Activated CD4-positive, alpha-beta T cell treated with anti-CD3 and anti-CD28 coated beads, Interleukin-2, amount 50 U/mL, for 48 hours (primary cell): ENCODE measurements at places on chromosomes 16 and 17.

GRCh38 chr17:3890082-3890877, 2.6 kb downstream of the CAMKK1 start:
- peak; percentile 22 for DNase-seq

GRCh38 chr16:48295488-48296281, 48.3 kb upstream of the ABCC11 start:
- DNase-seq: no peak

DNA sequence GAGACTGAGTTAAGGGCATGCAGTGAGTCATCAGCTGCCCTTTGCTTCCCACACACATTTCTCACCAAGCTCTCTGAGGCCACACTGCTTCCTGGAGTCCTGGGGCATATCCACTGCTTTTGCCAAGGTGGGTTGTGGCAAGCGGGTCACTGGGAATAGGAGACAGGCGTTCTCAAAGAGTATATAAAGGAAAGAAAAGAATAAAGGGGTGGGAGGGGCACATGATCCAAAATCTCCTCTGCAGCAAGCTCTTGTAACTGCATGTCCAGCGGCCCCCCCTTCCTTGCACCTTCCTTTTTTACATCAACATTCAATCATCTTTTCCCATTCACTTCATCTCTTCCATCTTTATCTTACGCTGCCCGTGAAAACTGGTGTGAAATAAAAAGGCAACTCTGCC, 259.1 kb upstream of the RPL38 start:
- no peak for DNase-seq

GRCh38 chr17:79949656-79950209, 85.9 kb downstream of the TBC1D16 start:
- DNase-seq: no peak

- no peak for DNase-seq
Observed at GRCh38 chr16:1163567-1164055, 10.7 kb downstream of the CACNA1H start.

DNA sequence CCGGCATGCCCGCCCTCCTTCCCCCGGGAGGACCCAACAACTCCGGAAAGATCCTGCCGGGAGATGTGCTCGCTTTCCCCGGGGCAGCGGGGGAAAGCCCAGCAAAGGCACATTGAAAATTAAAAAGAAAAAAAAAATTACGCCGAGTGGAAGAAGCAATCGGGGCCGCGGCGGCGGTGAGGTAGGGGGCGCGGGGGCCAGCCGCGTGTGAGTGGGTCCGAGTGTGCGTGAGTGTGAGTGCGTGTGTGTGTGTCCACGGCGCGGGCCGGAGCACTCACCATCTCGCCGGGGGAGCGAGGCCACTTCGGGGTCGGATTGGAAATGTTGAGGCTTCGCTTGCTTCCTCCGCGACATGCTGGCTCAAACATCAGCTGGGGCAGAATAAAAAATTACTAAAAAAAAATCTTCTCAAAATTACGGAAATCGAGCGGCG, at the start of gene SALL1:
Gene SALL1 (minus strand): TSS at position 383 of the 433 bp plus-strand sequence. CDS start 29 bp downstream, at position 354.
- DNase-seq: no peak

DNA sequence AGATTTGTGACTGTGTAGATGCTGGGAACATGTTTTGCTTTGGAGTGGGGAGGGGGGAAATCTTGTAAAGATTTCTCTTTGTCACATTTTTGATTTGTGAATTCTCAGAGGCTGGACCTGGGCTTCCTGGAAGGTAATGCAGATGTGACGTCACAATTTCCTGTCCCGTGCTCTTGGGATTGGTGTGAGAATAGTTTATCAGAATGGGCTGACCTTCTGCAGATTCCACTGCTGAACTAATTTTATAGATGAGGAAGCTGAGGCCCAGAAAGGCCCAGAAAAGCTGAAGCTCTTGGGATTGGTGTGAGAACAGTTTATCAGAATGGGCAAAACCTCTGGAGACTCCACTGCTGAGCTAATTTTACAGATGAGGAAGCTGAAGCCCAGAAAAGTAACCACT, 34.0 kb downstream of the HS3ST3B1 start:
- DNase-seq: no peak

GRCh38 chr16:86294535-86295196, 215.7 kb upstream of the FOXF1 start:
- no peak for DNase-seq

DNA sequence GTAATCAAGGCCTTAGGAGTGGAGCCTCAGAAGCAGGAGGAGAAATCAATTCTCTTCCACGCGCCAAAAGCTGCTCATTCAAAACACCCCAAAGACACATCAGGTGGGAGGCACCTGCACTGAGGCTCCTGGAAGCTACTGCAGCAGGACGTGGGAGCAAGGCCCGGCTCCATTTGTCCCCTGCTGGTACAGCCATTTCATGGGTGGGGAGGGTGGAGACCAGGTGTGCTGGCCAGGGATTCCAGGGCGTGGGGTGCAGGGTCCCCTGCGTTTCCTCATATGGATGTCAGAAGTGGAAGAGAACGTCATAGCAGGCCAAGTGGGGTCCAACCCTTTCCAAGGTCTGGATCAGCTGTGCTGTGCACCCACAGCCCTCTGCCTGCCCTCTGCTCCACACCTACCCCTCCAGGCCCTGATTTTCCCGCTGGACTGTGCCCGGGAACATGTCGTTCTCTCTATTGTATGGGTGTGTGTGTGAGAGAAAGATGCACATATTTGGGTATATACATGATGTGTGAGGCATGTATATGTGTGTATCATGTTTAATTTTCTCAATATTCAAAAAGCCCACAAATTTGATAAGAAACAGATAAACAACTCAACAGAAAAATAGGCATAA, 39.2 kb upstream of the CBX4 start:
- DNase-seq: no peak

DNA sequence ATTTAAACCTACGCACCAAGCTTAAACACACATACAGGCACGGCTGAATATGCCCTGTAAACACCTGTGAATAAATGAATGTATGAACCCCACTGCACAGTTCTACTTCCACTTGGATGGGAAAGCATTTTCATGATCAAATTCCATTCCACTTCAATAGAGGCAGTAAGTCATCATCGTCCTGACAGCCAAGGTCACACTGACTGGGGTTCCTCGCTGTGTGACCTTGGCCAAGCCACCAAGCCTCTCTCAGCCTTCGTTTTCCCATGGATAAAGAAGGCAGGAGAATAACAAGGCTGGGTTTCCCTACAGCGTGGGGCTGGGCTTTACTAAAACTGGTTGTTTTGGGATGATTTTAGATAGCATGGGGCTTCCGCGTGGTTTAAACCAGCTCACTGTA, 82.8 kb downstream of the TBC1D16 start:
- DNase-seq: no peak

DNA sequence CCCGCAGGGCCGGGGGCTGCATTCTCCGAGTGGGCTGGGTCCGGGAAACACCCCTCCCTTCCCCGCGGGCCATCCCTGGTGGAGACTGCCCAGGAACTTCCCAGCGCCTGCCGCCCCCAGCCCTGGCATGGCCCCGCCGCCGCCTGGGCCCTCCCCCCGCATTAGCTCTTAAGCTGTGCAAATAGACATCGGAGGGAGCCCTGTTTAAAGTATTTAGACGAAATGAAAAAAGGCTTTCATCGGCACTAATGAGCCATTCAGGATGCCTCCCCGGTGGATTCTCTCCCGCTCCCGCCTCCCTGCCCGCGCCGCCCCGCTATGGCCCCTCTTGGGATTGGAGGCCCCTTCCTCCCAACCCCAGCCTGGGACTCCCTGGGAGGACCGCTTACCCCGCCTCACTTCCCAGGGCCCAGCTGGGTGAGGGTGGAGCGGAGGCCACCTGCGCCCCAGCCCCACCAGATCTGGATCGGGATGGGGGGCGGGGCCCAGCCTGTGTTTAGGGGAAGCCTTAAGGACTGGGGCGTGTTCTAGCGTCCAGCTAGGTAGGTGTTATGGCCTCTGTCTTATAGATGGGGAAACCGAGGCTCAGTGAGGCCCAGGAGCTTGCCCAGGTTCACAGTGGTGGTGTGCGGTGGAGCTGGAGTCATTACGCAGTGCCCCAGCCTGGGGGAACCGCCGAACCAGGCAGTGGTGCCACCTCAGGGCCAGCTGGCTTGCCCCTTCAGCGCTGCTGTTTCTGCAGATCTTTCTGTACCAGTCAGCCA, 19.7 kb downstream of the SEZ6 start:
- no peak for DNase-seq

- DNase-seq: no peak
Observed at GRCh38 chr17:81865358-81865732, 5.0 kb upstream of the P4HB start.

GRCh38 chr17:18850679-18851078, 7.3 kb upstream of the PRPSAP2 start:
- no peak for DNase-seq

- no peak for DNase-seq
Observed at GRCh38 chr17:2705263-2705662, 6.3 kb downstream of the CLUH start.

DNA sequence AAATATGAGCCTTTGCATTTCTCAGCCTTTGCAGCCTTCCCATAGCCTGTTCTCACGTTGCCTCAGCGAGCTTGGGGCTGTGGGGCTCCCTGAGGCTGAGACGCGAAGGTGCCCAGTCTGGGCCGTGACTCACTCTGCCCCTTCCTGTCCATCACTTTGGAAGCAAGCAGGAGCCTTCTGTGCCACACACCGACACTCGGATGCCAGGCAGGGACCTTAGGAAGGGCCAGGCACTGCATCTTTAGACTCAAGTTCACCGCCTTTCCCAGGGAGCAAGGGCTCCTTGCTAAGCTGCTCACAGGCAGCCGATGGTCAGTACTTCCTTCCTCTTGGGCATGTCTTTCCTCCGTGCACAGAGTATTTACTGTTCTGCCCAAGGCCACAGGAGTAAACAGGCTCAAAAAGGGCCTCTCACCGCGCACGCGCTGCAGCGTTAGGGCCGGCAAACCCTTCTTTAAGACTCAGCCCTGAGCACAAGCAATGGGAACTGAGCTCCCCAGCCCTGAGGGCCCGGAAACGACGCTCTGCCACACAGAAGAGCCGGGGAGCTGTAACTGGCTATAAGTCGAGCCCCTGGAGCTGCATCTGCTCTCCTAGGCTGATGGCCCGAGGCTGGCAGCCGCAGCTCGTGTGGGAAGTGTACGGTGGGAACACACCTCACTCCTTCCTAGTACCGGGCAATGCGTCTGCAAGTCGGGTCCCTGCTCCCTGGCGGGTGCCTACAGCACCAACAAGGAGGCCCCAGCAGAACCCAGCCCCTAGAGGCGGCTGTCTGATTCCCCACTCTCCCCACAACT, 7.2 kb downstream of the TIMM22 start:
- DNase-seq: no peak

- no peak for DNase-seq
Observed at GRCh38 chr17:67575325-67575724, 142.4 kb upstream of the NOL11 start.

DNA sequence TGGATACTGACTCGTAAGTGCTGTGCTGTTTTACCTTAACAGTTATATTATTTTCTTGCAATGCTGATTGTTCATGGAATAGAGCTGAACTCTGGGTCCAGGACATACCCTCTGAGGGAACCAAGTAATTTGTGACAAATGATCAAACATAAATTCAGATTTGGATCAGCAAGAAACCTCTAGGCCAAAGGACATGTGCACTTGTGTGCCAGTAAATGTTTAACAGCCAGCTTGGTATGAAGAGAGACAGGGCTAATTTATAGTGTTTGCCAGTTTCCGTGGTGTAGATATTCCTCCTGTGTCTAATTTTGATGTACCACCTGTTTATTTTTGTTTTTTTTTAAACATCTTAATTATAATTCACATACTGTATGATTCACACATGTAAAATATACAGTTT, 30.8 kb upstream of the MRC2 start:
- DNase-seq: no peak

DNA sequence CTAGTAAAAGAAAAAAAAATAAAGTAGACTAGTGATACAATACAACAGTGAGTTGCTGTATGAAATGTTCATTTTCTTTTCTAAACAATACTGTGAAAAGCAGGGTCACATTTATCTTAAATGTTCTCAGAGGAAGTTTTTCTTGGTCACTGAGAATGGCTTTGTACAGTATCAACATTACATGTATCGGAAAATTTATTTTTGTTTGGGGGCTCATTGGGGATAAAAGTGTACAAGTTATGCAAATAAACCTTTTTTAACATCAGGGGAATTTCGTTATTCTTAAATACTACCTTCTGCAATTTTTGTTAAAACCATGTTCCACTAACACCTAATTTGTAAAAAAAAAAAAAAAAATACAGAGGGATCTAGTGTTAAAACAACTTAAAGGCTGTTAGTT, 8.7 kb upstream of the ZNF594 start:
- DNase-seq: no peak

GRCh38 chr17:48814504-48814903, 2.5 kb downstream of the TTLL6 start:
- peak; percentile 72 for DNase-seq

DNA sequence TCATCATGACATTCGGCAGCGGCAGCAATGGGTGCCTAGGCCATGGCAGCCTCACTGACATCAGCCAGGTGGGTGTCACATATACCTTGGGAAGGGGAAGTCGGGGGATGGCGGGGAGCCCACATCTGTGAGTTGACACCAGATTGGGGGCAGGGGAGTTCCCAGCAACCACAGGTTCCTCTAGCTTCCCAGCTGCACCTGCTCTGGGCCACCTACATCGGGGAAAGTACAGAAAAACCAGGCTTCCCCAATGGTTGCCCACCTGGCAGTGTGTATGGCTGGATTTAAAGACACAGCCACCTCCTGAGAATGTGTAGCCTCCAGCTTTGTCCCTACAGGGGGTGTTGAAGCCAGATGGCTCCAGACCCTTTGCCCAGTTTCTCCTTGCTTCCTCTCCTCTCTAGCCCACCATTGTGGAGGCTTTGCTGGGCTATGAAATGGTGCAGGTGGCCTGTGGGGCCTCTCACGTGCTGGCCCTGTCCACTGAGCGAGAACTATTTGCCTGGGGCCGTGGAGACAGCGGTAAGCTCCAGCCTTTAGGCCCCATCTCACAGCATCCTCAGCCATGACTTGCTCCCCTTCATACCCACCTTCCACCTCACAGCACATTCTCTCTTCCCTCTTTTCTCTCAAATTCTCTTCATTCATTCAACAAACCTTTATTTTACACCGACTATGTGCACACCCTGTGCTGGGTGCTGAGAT, 5.0 kb upstream of the TRAF4 start:
- peak; percentile 62 for DNase-seq

DNA sequence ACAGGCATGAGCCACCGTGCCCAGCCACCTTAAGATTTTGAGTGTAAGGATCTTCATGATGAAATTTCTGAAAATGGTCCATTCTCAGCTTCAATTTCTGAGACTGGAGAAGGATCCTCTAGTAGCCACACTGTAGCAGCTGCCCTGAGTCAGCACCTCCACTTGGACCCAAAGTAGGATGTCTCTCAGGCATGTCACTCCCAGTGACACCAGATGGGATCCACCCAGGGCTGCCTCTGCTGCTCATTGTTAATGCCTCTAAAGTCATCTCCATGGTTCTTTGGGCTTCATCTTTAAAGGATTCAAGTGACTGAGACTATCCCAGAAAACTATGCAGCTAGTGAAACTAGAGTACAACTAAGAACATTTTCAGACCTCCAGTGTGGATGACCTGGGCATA, 7.9 kb downstream of the PLD6 start:
- DNase-seq: no peak

GRCh38 chr16:75380870-75381269, 52.4 kb downstream of the CFDP1 start:
- DNase-seq: no peak

GRCh38 chr17:69223809-69224208, 4.8 kb downstream of the ABCA10 start:
- no peak for DNase-seq
